ENCODE measurements at places on chromosomes 16 and 17.

- DNase-seq = no peak
Observed at GRCh38 chr17:17127730-17128291, 78.3 kb downstream of the PLD6 start.

GRCh38 chr16:26195225-26195624 lies 503.5 kb downstream of the HS3ST4 start:
- DNase-seq = no peak

DNA sequence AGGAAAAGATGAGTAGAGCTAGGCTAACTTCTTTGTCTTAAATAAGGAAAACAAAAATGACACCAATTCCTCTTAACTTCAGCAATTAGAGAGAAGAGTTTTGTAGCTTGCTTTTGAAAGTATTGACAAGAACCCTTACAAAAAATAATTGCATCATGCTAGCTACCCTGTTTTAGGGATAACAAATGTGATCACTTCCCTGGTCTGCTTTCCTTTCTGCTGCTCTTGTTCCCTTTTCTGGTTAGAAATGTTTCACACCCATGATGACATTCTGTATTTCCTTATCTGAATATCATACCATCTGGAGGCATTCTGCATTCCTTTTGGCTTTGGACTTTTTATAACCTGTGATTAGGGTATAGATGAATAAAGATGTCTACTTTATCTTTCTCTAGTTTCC lies 9.9 kb upstream of the SMIM36 start:
- DNase-seq = no peak

DNA sequence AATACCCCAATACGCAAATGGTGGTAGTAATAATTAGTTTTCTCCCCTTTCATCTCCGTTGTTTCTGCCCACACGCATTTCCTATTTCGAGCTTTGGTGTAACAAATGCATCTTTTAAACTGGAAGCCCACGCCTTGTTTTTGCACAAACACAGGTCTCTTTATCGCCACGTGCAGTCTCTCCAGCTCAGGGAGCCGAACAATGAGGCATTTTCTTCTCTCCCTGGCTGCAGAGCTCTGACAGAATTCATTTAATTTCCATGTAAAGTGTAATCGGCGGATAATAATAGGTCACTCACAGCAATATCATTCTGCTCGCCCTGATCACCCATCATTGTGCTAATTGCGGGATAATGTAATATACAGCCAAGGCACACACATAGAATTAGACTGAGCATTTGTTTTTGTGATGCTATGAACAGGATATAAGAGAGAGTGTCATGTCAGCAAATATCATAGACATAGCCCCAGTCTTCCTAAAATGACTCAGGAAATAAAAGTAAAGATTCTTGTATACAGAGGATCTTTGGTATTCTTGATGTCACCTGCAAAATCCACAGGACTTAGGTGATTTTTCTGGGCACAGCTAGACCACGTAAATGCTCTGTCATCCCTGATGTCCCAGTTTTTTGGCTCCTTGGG lies 452.6 kb upstream of the CDH11 start:
- no peak for DNase-seq

- DNase-seq = peak; percentile 87
Observed at GRCh38 chr16:89315791-89316581, 98.5 kb downstream of the ZNF778 start.

- no peak for DNase-seq
Observed at GRCh38 chr17:63423251-63423950, 22.7 kb downstream of the CYB561 start.

- peak; percentile 52 for DNase-seq
Observed at GRCh38 chr16:1909561-1910231, 8.5 kb downstream of the HS3ST6 start.

- peak; percentile 49 for DNase-seq
Observed at GRCh38 chr16:54176376-54176901, 110.1 kb downstream of the IRX3 start.

GRCh38 chr17:74748279-74748528 lies 224 bp upstream of the NHERF1 start:
- DNase-seq = no peak

GRCh38 chr16:11669380-11670146 lies 1.3 kb downstream of the SNN start:
- DNase-seq = no peak

DNA sequence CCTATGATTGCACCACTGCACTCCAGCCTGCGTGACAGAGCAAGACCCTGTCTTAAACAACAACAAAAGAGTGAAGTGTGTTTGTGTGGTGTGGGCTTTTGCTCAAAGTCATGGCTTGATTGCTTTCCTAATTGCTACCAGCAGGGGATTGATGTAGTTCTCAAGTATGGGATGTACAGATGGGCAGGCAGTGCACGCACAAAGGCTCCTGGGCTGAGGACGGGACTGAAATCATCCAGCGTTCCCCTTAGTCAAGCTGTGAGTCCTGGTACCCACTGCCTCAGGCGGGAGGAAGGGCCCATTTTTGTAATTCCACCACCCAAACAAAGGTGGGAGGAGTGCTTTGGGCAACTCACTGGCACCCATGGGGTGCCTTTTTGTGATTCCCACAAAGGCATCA lies 47.3 kb downstream of the GDE1 start:
- no peak for DNase-seq

DNA sequence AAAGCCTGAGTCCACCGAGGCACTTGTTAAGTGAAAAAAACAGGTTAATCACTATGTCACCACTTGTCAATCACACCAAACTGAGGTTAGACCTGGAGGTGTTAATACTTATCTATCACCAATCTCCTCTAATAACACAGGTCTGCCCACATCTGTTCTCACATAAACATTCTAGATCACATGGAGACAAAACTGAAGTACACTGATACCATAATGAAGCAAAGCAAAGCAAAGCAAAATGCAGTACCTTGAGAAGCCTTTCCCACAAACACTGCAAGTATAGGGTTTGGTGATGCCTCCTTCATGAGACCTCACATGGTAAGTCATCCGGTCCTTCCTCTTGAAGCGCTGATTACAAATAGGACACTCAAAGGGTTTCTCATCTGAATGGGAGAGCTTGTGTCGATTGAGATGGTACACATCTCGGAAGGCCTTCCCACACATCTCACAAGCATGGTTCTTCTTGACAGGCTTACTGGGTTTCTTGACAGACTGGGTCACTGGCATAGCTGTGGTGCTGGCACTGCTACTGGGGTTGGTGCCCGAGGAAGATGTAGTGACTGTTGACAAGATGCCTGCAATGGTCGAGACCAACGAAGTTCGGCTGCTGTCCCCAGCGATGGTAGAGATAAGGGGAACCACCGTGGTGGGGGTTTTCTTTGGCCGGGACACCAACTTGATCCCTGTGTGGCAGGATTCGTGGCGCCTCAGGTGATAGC lies 5.4 kb downstream of the VEZF1 start:
- DNase-seq = no peak

GRCh38 chr17:79781736-79782575 lies 4.0 kb downstream of the CBX2 start:
- DNase-seq = no peak

DNA sequence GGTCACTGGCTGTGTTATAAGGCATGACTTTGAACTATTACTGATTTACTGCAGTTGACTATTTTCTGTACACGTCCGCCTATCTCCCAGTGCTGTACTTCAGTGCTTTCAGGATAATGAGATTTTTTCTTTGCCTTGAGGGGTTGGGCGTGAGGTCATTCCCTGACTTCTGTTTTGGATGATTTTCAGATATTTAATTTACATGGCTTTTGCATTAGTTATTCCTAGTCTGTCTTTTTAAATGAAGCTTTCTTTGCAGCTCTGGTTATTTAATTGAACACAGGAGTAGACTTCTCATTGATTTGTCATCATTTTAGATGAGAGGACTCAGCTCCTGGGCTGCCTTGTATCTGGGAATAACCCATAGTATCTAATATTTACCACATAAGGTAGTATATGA lies 23.7 kb downstream of the WIPF2 start:
- peak; percentile 16 for DNase-seq

DNA sequence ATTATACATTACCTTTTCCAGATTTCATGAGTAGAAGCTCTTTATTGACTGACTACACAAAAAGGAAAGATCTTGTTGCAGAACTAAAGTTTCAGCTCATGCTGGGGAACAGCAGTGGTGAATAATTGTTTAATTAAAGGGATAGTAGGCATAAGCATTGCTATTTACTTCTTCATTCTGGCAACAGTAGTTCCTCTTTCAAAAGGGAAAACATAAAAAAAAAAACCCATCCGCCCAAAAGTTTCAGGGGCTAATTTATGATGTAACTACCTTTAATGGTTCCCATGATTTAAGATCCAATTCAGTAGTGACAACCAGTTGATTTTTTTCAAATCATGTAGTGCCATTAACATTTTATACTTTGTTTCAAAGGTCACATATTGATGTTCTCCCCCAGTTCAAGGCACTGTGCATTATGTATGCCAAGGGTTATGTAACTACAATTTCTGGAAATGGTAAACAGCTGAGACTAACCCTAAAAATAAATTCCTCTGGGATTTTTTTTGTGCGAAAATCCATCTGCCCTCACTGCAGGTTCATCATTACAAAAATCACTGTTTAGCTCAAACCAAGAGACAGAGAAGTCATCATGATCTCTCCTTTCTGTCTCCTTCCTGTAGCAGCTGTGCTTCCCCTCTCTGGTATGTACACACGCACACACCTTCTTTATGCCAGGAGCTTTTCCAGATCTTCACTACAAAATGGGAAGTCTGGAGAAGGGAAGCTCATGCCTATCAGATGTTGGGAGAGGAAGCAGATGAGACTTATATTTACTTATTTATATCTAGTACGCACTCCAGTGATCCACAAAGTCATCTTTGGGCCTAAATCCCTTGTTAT lies 2.2 kb upstream of the PHLPP2 start:
- DNase-seq = peak; percentile 4

DNA sequence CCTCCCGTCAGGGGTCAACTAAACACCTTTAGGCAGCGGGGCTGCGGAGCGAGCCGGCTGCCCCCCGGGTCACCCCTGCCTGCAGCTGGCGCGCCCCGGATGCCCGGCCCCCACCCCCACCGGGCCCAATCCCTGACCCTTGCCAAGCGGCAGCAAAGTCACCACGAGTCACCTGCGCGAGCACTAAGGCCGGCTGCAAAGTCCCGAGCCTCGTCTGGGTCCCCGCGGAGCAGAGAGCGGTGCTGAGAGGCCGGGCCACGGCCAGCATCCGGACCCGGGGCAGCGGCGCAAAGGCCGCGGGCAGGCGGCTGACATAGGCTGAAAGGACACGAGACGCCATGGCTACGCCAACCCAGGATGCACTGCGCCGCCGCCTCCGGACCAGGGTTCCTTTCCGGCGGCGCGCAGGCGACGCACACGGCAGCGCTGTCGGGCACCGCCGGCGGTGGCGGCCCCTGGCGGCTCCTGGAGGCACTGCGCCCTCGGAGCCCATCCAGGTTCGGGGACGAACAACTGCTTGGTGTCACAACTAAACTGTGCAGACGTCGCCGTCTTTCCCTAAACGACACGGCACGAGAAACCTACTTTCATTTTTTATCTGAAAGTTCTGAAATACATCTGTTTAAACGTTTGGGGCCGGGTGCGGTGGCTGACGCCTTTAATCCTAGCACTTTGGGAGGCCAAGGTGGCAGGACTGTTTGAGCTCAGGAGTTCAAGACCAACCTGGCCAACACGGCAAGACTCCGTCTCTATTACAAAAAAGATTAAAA lies at the start of gene NDUFAB1:
TSS of gene NDUFAB1 (minus strand) at position 366 of the 770 bp plus-strand sequence. CDS start at position 340, 26 bp downstream.
- DNase-seq = peak; percentile 90

- no peak for DNase-seq
Observed at GRCh38 chr17:50021681-50022370, 26.8 kb upstream of the DLX3 start.

- no peak for DNase-seq
Observed at GRCh38 chr16:77637940-77638339, 84.4 kb upstream of the NUDT7 start.

DNA sequence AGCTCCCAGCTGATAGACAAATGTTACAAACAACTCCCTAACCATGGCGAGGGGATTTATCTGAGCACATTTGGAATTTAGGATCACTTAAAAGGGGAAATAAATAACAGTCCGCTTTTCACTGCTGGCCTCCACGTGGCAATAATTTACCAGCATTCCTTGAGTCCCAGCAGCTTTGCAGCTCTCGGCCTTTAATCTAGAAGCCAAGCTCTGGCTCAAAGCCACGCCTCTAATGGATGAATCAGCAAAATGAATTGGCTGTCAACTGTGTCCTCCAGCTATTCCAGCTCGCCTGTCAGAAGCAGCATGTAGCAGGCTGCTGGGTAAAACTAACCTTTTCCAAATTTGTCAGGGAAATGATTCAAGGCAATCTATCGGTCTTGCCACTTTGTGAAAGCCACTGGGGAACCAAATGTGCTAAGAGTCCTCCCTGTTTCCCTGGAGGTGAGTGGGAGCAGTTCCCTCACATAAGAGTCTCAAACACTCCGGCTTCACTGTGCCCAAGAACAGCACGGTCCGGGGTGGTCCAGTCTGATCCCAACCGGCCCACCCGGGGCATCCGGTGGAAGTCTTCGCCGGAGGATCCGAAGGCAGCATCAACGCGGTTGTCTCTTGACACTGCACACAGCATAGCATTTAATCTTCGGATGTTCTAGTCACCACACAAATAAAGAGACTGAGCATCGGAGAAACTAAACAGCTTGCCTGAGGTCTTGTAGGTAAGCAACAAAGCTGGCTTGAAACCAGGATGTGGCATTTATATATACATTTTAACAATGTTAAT lies 143.3 kb downstream of the PARN start:
- DNase-seq = peak; percentile 95

DNA sequence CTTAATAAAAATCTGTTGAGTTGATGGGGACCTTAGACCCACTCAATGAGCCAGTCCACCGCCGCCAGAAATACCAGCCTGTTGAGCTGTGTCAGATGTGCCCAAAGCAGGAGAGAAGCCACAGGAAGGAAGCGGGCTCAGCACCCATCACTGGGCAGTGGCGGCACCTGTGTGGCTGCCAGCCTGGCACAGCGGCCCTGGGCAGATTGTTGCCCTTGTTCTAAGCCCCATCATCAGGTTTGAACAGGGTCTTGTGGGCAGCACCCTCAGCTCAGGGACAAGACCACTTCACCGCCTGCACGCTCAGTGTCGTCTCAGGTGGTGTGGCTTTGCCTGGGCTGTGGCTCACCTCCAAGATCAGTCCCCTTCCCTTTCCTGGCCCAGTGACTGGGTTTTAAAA lies 9.3 kb downstream of the ENDOV start:
- no peak for DNase-seq

GRCh38 chr16:81645925-81646324 lies 133.2 kb upstream of the PLCG2 start:
- DNase-seq = no peak

DNA sequence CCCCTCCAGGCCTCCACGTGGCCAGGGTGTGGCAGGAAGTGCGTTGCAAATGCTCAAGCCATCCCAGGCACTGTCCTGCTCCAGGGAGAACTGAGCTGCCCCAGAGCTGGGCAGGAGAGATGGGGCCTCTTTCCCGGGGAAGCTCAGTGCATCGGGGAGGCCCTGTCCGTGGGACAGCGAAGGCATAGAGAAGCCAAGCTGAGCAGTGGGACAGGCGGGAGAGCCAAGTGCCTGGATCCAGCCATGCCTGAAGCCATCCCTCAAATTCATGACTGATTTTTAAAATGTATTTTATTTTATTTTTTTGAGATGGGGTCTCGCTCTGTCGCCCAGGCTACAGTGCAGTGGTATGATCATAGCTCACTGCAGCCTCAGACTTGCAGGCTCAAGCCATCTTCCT lies 25.4 kb upstream of the SSTR5 start:
- no peak for DNase-seq
